ENCODE measurements at places on chromosomes 2 and 18.

GRCh38 chr2:16409006-16409390 lies 256.6 kb downstream of the CYRIA start:
- no peak for DNase-seq
- no peak overlapping the region for H3K4me3 ChIP-seq
- no peaks in the 10 kb centered on the region for H3K27me3 ChIP-seq
- H3K4me1 ChIP-seq = no peaks in the 10 kb centered on the region

DNA sequence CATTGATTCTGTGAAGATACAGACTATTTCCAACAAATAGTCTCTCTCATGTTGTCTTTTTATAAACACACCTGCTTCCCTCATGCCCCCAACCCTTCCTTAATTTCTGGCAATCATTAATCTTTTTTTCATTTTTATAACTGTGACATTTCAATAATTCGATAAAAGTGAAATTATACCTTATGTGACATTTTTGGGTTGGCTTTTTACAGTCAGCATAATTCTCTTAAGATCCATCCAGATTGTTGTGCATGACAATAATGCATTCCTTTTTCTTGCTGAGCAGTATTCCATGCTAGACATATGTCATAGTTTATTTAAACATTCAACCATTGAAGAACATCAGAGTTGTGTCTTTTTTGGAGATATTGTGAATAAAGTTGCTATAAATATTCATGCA lies 541.8 kb upstream of the VRK2 start:
- H3K4me3 ChIP-seq = no peak overlapping the region
- no peak overlapping the region for H3K27ac ChIP-seq
- DNase-seq = no peak
- no peaks in the 10 kb centered on the region for H3K27me3 ChIP-seq
- no peaks in the 10 kb centered on the region for H3K4me1 ChIP-seq

GRCh38 chr2:74414441-74414840 lies 7.0 kb downstream of the C2orf81 start:
- no peak overlapping the region for H3K27ac ChIP-seq
- H3K4me3 ChIP-seq = no peak overlapping the region
- peaks cover 34% of the 10 kb centered on the region for H3K27me3 ChIP-seq
- no peaks in the 10 kb centered on the region for H3K4me1 ChIP-seq

DNA sequence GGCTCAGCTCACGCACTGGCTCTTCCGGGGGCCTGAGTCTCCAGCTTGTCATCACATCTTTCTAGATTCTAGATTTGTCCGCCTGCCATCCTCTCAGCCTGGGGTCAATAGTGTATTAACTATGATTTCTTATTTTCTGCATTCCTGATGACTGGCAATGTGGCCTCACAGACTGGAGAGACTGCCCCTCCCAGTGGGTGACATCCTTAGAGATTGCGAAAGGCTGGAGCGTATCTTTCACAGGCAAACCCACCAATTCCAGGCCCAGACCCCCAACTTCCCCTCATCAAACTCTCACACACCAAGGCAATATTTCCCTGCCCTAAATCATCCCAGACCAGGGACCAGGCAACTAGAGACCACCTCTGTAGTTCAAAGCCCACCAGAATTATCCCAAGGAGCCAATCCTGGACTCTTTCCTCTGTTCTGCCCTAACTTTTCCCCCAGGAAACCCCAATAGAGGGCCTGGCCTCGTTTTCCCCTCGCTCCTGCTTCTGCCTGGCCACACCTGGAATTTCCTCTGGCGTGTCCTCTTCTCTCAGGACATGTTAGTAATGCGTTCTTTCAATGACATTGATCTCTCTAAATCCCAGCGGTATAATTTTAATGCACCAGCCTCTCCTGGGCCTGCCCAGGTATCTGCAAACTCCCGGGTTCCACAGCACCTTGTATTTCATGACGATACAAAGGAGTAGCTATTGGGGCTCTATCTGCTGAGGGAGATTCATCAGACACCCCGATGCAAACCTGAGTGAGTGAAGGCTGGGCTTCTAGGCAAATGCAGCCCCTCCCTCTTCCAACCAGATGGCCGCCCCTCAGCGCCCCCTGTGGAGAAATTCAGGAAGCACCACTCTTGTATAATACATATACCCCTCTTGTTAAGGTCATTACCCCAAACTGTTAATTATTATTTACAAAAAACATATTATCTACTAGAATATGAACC lies 2.4 kb upstream of the KCNF1 start:
- no peaks in the 10 kb centered on the region for H3K27me3 ChIP-seq
- DNase-seq = no peak
- H3K4me3 ChIP-seq = no peak overlapping the region
- H3K36me3 ChIP-seq = no peaks in the 10 kb centered on the region

DNA sequence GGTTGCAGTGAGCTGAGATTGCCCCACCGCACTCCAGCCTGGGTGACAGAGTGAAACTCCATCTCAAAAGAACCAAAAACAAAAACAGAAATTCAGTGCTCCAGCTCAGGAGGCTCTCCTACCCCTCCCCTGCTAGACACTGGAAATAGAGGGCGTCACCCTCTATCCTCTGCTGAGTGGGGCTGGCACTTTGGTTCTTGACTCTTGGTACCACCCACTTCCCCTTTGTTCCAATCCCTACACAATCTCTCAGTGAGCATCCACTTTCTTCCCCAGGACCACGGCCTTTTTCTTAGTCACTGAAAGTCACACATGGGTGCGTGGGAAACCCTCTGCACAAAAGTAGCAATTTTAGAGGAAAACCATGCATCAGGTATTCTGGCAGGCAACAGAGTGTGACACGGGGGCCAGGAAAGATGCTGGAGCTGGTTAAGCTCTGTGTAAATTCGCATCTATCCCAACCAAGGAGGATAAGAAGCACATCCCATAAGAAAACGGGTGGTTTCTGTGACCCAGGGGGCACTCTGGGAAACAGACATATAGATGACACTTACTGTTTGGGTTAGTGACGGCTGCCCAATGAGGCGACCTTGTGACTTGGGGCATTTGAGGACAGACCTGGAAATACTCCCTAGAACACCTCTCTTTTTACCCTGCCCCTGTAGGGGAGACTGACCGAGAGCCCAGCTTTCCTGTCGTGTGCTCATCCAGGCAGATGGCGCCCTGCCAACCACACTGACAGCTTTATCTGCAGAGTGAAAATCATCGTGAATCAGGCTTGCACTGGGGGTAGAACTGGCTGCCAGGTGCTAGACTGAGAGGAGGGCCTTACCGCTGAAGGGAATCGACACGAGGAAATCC lies 7.7 kb downstream of the HJURP start:
- no peaks in the 10 kb centered on the region for H3K27me3 ChIP-seq
- H3K4me1 ChIP-seq = no peaks in the 10 kb centered on the region
- DNase-seq = no peak
- H3K36me3 ChIP-seq = peaks cover 25% of the 10 kb centered on the region
- H3K27ac ChIP-seq = no peak overlapping the region
- no peak overlapping the region for H3K4me3 ChIP-seq

DNA sequence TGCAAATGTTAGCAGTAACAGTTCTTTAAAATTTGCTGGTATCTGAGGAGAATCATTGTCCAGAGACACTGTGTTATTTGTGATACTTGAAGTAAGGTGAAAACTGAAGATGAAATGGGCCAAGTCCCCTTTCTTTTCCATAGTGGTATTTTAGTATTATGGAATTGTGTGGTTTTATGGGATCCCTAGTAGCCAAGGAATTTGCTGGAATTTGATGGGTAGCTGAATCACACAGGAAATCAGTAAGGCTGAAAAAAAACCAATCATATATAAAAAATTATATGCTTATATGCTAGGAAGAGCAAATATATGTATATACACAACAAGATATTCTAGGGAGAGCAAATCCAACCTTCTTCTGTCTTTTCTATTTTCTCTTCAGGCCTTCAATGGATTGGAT lies 54.2 kb upstream of the TACR1 start:
- H3K27ac ChIP-seq = no peak overlapping the region
- H3K36me3 ChIP-seq = no peaks in the 10 kb centered on the region
- H3K27me3 ChIP-seq = no peaks in the 10 kb centered on the region
- no peak overlapping the region for H3K4me3 ChIP-seq
- no peaks in the 10 kb centered on the region for H3K4me1 ChIP-seq

DNA sequence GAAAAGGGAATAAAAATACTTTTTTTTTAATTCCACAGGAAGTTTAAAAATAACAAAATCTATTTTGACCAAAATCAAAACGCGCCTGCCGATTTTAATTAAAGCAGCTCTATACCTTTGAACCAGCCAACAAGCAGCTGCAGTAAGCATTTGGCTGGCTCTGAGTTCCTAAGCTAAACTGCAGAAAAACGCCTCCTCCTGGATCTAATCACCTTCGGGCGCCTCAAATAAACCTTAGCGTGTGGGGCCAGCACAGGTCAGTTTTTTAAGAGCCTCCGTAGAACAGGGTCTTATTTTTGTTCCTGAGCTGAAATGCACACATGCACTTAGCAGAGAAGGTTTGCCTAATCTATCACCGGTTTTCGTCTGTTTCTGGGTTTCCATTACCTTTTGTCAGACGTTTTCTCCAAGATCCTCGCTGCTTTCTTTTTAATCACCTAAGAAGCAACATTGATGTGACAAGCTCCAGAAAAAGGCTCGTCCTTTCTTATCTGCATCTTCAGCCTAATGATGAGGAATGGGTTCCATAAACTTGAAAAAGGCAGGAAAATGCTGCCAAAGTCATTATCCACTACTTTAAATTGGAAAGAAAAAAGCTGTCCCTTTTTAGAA lies 64.7 kb upstream of the HNRNPA3 start:
- peaks cover 19% of the 10 kb centered on the region for H3K27me3 ChIP-seq
- H3K27ac ChIP-seq = no peak overlapping the region
- no peak for DNase-seq
- H3K4me3 ChIP-seq = peak overlapping the region; percentile 7

DNA sequence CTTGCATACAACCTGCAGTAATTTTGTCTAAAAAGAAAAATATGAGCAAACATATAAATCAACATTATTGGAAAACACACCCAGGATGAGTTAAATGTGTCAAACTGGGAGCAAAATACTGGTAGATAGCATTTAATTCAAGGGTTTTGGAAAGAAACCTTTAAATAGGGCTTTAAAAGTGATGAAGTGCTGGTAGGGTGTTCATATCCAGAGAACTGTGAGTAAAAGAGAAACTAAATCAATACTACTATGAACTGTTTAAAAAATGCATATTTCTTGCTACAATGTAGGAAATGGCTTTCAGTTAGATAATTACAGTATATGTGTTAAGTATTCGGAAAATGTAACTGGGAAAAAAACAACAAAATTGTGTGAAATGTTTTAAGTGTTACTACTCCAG lies 117.8 kb downstream of the ATAD2B start:
- H3K4me1 ChIP-seq = no peaks in the 10 kb centered on the region
- no peak overlapping the region for H3K27ac ChIP-seq
- no peak overlapping the region for H3K4me3 ChIP-seq
- no peak for DNase-seq
- no peaks in the 10 kb centered on the region for H3K27me3 ChIP-seq

GRCh38 chr2:145380436-145381017 lies 860.6 kb upstream of the ZEB2 start:
- no peak overlapping the region for H3K27ac ChIP-seq
- H3K4me3 ChIP-seq = no peak overlapping the region
- DNase-seq = peak; percentile 71
- no peaks in the 10 kb centered on the region for H3K36me3 ChIP-seq
- H3K4me1 ChIP-seq = peaks cover 3% of the 10 kb centered on the region

- no peak overlapping the region for H3K4me3 ChIP-seq
- H3K27ac ChIP-seq = no peak overlapping the region
- 0 out of 2 replicates have a peak, but pooled peaks cover 1% of the 10 kb centered on the region for H3K4me1 ChIP-seq
- no peak for DNase-seq
- no peaks in the 10 kb centered on the region for H3K36me3 ChIP-seq
- no peaks in the 10 kb centered on the region for H3K27me3 ChIP-seq
These were observed 20.2 kb downstream of the DAW1 start for GRCh38 chr2:227891673-227892072.

- H3K4me3 ChIP-seq = no peak overlapping the region
- no peak overlapping the region for H3K27ac ChIP-seq
- H3K27me3 ChIP-seq = no peaks in the 10 kb centered on the region
- H3K4me1 ChIP-seq = no peaks in the 10 kb centered on the region
- H3K36me3 ChIP-seq = no peaks in the 10 kb centered on the region
These were observed 29.3 kb upstream of the FOXI3 start for GRCh38 chr2:88481691-88482336.

- DNase-seq = peak; percentile 96
- no peaks in the 10 kb centered on the region for H3K27me3 ChIP-seq
- H3K27ac ChIP-seq = peak overlapping the region; percentile 88
- H3K4me3 ChIP-seq = no peak overlapping the region
These were observed 47.1 kb upstream of the CCBE1 start for GRCh38 chr18:59744271-59744721.

DNA sequence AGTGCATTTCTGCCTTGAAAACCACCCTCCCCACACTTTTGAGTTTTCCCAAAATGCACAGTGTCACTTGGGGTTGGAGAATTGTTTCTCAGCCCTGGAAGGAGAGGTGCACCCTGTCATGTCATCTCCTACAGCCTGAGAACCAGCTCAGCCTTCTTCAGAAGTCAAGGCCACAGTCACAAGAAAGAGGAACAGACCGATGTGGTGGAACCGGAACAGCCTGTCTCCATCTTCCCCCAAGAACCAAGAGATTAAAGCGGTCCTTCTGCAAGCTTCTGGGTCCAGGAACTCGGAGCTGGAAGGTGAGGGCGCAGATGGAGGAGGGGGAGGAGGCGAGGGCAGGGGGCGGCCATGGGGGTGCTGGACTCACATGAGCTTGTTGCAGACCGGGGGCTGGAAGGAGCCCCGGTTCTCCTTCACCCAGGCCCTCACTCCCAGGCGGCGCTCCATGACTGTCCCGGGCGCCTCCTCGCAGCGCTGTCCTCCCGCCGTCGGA lies 248 bp downstream of the HAAO start:
- H3K4me3 ChIP-seq = no peak overlapping the region
- H3K4me1 ChIP-seq = peaks cover 6% of the 10 kb centered on the region
- no peaks in the 10 kb centered on the region for H3K36me3 ChIP-seq
- DNase-seq = no peak
- H3K27ac ChIP-seq = no peak overlapping the region

DNA sequence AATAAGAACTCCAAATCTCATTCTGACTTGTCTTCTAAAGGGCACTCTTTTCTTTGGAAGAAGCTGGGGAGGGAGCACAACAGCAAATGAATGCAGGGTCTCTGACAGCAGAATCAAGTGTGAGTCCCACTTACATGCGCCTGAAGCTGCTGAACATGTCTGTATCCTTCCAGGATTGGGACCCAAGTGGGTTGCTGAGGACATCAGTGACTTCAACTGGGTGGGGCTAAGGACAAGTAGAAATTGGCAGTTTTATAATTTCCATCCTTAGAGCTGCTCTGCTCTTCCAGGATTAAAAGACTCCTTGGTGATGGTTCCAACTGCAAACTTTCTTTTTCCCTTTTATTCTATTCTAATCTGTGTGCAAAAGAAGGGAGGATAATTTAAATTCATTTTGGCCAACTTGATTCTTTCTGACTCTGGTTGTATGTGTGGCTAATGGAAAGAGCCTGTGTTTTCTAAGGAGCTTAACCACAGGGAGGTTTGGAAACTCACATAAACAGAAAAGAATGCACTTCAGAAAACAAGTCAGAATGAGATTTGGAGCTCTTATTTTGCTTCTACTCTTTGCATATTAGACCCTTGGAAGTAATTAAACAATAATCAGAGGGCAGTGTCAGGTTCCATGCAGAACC lies 20.6 kb downstream of the ANTXR1 start:
- no peaks in the 10 kb centered on the region for H3K27me3 ChIP-seq
- H3K36me3 ChIP-seq = peaks cover 14% of the 10 kb centered on the region
- no peak overlapping the region for H3K4me3 ChIP-seq

- no peaks in the 10 kb centered on the region for H3K27me3 ChIP-seq
- H3K4me3 ChIP-seq = no peak overlapping the region
- DNase-seq = peak; percentile 10
- no peaks in the 10 kb centered on the region for H3K4me1 ChIP-seq
These were observed 447.5 kb upstream of the FSIP2 start for GRCh38 chr2:185291035-185291647.

- H3K4me3 ChIP-seq = no peak overlapping the region
- H3K27ac ChIP-seq = no peak overlapping the region
- no peaks in the 10 kb centered on the region for H3K4me1 ChIP-seq
- no peaks in the 10 kb centered on the region for H3K27me3 ChIP-seq
- DNase-seq = no peak
These were observed 16.7 kb upstream of the CELF4 start for GRCh38 chr18:37582261-37582660.

Data from IMR-90 (cell line).